ENCODE measurements at places on chromosomes 1 and 21.
A peak's percentile ranks its signal among the peaks of the same experiment; 100 is the strongest.

DNA sequence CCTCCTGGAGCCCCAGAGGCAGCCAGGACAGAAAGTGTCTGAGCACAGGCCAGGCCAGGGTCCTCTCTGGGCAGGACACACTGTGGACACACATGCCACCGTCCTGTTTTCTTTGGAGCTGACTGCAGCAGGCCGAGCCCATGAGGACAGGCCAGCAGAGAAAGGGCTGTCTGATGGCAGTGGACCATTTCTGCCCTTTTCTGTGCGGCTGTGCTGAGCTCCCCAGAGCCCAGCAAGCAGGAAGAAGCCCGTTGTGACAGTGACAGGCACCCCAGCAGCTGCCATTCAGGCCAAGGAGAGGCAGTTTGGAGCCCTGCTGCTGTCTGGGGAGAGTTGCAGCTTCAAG is 115.8 kb upstream of the ARHGEF16 start:
- DNase-seq, result no peak

GRCh38 chr1:151199873-151200581 is 1.7 kb downstream of the PIP5K1A start:
- peak; percentile 33 for DNase-seq

GRCh38 chr21:33008333-33009051 is 17.2 kb upstream of the OLIG2 start:
- no peak for DNase-seq

- DNase-seq, result no peak
These were observed 48.4 kb downstream of the JAK1 start for GRCh38 chr1:64917907-64918306.

DNA sequence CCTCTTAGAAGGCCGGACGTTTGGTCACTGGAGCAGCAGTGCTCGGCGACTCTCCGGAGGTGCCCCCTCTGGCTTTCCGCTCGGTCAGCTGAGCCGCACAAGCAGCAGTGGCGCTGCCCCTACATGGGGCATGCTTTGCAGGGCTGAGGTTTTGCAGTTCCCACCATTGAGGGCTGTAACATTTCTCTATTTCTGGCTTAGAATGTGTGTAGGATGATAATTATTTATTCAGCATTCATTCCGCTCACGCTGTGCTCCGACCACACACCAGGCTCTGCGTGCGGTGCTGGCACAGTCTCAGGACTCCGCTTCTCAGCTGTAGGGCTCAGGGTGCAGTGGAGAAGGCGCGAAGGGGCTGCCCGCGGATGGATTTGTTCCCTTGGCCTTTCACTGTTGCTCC is 119.5 kb downstream of the PCBP3 start:
- no peak for DNase-seq

GRCh38 chr1:107810291-107810951 is 154.6 kb downstream of the VAV3 start:
- no peak for DNase-seq

DNA sequence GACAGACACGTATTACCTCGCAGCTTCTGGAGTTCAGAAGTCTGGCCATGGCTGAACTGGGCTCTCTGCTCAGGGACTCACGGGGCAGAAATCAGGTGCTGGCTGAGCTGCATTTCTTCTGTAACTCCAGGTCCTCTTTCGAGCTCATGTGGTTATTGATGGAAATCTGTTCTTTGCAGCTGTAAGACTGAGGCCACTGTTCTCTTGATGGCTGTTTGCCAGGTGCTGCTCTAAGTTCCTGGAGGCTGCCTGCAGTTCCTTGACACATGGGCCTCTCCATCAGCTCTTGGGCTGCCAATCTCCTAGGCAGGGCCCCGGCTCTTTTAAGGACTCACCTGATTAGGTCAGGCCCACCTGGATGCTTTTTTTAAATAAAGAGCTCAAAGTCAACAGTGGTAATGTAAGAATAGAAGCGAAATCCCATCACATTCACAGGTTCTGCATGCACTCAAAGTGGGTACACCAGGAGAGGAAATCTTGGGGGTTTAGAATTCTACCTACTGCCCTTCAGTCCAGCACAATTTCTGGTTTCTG is 139.1 kb downstream of the KAZN start:
- no peak for DNase-seq

GRCh38 chr1:70140343-70140742 is 65.0 kb downstream of the LRRC40 start:
- DNase-seq, result peak; percentile 11

GRCh38 chr1:27664291-27664690 is 7.7 kb downstream of the IFI6 start:
- no peak for DNase-seq

DNA sequence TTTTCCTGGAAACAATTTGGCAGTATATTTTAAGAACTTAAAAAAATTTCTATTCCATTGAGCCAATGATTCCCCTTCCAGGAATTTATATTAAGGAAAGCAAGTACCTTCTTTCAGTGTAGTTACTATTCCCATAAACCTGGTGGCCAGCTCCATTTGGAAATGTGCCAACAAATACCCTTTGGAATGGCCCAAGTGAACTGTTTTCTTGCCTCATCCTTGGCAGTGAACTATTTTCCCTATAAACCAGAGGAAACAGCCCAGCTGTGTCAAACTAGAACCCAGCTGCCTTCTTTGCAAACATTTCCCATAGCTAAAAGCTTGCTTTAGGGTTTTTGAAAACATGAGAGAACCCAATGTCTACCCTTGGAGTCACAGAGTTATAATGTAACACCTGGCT is 496.9 kb downstream of the NEGR1 start:
- no peak for DNase-seq

DNA sequence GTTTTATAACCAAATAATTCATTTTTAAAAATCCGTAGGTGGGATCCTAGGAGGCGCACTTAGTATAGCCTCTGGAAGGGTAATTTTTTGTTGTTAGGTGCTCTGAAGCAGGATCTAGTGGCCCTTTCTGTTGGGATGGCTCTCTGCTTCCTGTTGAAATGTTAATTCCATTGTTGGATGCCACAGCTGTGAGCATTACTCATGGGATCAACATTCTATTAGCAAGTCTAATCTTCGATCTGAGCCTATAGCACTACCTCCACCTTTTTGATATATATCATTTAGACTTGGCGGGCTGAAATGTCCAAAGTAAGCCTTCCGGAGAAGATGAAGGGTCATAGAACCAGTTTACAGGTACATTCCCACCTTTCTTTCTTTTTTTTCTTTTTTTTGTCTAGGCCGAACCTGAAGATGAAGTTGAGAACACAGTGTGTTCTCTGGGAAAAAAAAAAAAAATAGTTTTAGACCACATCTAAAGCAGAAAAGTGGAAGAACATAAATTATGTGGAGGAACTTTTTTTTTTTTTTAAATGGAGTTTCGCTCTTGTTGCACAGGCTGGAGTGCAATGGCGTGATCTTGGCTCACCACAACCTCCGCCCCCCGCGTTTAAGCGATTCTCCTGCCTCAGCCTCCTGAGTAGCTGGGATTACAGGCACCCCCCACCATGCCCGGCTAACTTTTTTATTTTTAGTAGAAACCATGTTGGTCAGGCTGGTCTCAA is 1.4 kb downstream of the CXADR start:
- no peak for DNase-seq

DNA sequence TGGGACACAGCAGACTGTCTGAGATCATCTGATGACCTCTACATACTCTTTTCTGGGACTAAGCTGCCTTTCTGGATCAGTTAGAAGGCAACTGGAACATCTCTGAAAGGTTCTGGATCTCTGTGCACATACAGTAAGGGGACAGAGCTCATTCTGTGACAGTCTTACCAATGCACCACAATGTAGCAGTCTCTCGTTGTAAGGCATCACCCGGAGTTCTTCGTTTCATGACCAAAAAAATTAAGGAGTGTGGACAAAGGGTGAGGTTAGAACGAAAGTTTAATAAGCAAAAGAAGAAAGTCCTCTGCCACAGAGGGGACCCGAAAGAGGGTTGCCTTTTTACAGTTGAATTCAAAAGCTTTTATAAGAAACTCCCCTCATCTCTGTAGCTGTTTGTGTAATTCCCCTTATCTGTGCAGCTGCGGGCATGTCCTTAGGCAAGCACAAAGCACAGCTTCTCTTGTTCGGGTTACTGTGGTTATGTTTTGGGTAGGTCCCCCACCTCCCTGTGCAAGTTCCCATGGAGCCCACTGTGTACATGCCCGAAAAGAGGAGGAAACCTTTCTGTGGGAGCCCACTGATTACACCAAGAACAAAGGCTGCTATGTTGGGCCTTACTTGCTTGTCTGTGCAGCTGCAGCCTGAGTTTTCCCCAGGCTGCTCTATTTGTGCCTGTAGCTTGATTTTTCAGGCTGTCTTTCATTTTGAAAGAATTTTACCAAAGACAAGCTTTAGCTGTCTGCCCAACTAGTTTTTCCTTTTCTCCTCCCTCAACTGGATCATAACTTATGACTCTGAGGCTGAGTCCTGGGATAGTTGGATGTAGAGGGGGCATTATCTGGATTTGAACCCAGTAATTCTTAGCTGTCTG is 53.1 kb upstream of the CACNA1E start:
- DNase-seq, result no peak

GRCh38 chr1:119883826-119884225 is 12.5 kb downstream of the ADAM30 start:
- DNase-seq, result no peak

All from tibial nerve (tissue), 4 donors.